ENCODE measurements at places on chromosomes 16 and 17.
A peak's percentile ranks its signal among the peaks of the same experiment; 100 is the strongest.

GRCh38 chr16:50604610-50605009 is 56.4 kb downstream of the NKD1 start:
- no peak for DNase-seq

- DNase-seq: no peak
Observed at GRCh38 chr16:87829988-87830672, 39.2 kb downstream of the SLC7A5 start.

GRCh38 chr17:69732272-69732918 is 317.9 kb downstream of the MAP2K6 start:
- no peak for DNase-seq

DNA sequence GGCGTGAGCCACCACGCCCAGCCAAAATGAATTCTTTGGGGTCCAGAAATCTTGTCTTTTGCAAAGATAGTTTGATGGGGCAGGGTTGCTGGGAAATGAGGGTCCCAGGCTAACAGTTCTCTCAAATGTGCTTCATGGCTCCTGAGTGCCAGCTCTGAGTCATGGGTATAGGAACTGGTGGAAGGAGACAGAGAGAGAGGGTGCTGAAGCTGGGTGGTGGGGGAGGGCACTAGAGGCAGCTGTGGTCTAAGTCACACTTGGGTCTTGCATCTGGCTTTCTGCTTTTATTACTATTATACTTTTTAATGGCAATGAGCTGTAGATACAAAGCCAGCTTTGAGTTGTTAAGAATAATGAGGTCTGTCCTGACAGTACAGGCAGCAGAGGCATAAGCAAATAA is 54.6 kb downstream of the PRKCA start:
- DNase-seq: no peak

DNA sequence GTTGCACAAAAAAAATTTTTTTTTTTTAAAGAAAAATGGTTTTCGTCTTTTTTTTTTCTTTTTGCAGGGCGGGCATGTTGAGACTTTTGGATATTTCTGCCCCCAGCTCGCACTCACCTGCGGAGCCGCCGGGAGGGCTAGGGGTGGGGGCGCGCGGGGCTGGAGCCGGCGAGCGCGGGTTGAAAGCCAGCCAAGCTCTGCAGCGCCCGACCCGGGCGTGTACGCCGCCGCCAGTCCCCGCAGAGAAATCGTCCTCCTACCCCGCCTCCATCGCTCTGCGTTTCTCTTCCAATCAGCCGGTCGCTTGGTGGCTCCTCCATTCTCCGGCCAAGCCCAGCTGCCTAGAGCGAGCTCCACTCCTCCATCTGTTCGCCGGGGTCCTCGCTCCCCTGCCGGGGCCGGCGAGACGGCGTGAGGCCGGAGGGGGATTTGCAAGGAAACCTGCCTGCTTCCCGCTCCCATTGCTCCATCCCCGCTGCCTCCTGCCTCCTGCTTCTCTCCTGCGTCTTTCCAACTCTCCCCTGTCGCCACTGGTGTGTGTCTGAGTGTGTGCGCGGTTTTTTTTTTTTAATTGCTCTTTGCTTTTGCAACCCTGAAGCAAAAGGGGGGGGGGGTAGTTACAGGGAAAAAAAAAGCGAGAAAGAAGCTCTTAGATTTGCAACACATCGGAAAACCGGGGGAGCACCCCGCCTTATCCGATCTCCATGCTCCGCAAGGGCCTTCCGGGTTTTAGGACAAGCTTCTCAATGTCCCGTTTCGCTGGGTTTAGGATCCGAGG is 1.8 kb upstream of the UBTF start:
- peak; percentile 39 for DNase-seq
